Activated gamma-delta T cell treated with anti-CD3 and anti-CD28 coated beads, Interleukin-2, amount 50 U/mL, for 16 hours (primary cell): ENCODE measurements at places on chromosomes 1 and 21.

GRCh38 chr1:100396651-100397050 lies 44.3 kb downstream of the CDC14A start:
- DNase-seq: no peak

DNA sequence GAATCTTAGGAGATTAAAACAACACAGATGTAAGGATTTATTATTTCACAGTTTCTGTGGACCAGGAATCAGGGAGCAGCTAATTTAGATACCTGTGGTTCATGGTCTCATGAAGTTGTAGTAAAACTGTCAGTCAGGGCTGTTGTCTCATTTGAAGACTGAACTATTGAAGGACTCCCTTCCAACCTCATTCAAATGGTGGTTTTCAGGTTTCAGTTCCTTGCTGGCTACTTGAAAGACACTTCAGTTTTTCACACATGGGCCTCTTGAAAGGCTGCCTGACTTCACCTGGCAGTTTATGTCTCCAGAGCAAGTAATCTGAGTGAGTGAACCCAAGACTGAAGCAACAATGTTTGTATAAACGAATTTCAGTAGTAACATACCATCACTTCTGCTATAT lies 915.9 kb downstream of the PLA2G4A start:
- DNase-seq: no peak

- DNase-seq: no peak
These were observed 220.2 kb downstream of the TGFB2 start for GRCh38 chr1:218565377-218565776.

DNA sequence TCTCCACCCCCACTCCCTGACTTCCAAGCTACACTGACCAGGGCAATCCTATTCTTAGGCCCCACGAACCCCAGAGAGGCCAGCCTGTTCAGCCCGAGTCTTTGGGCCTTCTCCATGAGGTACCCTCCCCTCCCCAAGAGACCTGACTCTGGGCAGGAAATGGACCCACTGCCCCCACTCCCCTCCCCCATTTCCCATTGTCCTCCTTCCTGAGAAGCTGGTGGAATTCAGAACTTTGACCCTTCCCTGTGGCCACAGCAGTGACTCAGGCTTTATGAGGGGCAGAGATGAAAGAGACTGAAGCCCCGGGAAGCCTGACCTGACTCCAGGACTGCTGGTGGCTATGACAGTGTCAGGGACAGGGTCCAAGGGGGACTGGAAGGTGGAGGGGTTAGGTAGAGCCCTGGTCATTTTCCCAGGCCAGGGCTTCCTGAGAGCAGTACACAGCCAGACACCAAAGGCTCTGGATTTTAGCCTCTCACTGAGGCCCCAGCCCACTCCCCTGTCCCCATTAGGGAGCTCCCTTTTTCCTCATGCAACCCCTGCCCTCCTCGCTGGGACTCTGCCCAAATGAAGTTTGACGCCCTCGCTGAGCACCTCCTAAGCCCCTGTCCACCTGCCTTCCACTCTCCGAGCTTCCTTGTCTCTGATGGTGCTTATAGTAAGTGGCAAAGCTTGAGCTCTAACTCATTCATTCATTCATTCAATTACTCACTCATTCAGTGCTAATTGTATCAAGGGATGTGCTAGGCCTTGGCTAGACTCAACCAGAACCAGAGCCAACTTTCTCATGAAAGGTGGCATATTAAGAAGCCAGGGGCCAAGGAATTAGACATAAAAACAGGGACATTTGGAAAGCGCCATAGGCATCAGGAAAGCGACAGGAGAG lies 3.0 kb downstream of the CRYBG2 start:
- DNase-seq: no peak

DNA sequence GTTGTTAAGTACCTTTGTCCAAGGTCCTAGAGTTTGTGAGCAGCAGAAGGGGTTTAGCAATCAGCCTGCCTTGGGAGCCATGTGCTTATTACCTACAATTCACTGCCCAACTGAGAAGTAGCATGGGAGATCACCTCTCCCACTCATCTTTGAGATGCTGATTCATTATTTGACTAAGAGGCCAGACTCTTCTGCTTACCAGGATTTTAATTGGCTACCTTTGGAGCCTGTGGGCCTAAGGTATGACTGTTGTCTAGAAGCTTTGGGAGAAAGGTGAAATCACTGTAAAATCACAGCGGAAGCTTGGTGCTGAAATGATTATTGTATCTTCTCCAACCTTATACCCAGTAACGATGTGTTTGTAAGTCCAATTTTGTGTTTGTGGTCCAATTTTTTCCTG lies 213.4 kb downstream of the ST6GALNAC3 start:
- no peak for DNase-seq

GRCh38 chr1:62325681-62326080 lies 6.4 kb upstream of the KANK4 start:
- no peak for DNase-seq

- DNase-seq: no peak
These were observed 10.0 kb upstream of the OTUD3 start for GRCh38 chr1:19872190-19872589.

DNA sequence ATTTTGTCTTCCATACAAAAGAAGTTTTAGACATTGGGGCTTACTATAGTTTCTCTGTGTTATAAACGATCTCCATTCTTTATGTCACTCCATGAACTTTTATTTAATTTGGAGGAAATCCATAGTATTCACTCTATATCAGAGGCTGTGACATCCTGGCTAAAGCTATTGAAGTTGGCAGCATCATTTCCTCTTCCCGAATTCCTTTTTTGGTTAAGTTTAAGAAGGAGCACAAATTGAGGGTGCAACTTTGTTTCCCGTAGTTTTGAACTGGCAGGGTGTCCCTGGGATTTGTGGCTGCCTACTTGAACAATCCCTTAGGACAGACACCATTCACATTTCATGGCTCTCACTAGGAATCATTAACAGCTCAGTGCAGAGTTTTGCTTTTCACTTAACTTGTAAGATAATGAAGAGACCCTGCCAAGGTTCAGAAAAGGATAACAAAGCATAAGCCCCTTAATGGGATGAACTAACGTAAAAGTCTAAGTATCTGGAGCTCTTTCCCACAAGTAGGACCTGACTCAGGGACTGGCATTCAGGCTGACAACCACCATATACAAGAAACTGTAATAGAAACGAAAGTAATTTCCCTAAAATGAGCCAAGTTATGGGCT lies 13.9 kb downstream of the S1PR1 start:
- no peak for DNase-seq

DNA sequence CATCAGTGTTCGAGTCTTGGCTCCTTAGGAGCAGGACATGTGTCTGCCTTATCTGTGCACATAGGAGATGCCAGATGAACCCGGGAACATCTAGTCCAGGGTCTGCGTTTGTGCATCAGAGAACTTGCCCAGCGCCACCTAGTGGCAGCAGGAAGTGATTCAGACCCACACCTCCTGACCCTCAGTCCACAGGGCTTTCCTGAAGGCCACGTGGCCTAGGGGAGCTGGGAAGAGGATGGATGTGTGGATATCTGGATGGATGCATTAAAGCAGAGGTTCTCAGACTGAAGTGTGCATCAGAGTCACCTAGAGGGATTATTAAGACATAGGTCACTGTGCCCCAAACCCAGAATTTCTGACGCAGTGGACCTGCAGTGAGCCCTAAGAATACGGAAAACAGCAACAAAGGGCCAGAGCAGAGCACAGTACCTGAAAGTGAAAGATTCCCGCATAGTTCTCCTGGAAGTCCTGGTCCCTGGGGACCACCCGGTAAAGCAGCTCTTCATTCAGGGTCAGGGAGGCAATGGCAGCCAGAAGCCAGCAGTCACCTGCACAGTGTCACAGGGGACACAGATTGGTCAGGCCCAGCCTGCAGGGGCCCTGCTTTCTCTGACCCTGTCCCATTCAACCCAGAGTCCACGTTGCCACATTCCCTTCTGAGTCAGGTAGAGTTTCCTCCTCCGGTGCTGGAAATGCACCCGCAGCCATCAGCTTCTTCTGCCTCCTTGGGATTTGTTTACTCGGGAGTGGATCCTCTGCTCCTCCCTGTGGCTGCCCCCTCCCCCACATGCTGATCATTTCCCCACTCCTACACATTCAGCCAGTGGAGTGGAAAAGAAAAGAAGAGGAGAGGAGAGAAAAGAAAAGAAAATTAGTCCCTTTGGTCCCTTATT lies 37.0 kb downstream of the CAPN8 start:
- DNase-seq: peak; percentile 1

- no peak for DNase-seq
These were observed at the start of gene SELENON for GRCh38 chr1:25799935-25800702. TSS of gene SELENON (plus strand) at chr1:25800193. CDS start at chr1:25800231, 38 bp downstream.
